Natural killer cell treated with Interleukin-12 subunit alpha and Interleukin-12 subunit beta and Interleukin-15 and Interleukin-18, amount 100 ng/mL, for 72 hours (primary cell): ENCODE measurements at places on chromosomes 3 and 15.
A peak's percentile ranks its signal among the peaks of the same experiment; 100 is the strongest.

DNA sequence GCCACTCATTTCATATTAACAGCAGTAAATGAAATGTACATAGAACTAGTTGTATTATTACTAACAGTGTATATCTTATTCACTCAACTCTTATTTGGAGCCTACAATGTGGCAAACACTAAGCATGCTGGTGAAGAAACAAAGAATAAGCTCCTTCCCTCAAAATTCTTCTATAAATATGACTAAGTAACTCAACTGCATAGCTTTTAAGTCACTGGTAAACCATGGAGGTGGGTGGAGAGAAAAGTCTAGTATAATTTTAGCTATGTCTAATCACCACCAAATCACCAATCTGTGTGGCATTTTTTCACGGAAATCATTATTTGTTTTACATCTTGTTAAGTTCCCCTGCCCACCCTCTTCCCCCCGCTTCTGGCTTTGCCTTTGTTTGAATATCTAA lies 17.5 kb downstream of the COPS2 start:
- peaks cover 25% of the 10 kb centered on the region for H3K4me1 ChIP-seq
- no peak for DNase-seq
- no peak overlapping the region for H3K4me3 ChIP-seq

DNA sequence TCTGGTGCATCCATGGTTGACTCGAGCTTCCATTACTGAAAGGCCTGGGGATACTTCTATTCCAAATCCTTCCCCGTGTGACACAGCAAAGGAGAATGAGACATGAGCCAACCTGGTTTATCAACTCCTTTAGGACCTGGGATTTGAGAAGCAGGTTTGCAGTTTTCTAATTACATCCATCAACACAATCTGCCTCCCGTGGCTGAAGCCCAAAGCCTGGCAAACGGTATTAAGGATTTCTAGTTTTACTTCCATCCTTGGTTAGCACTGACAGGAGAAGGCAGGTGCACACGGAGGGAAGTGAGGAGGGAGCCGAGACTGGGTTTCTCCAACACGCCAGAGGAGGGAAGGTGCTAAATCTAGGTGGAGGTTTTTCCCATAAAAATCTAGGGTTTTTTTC lies 79.0 kb downstream of the MYLK start:
- peaks cover 6% of the 10 kb centered on the region for H3K27me3 ChIP-seq
- no peaks in the 10 kb centered on the region for H3K4me1 ChIP-seq
- no peaks in the 10 kb centered on the region for H3K36me3 ChIP-seq
- H3K27ac ChIP-seq: no peak overlapping the region
- no peak for DNase-seq

- H3K4me1 ChIP-seq: peaks cover 35% of the 10 kb centered on the region
- no peaks in the 10 kb centered on the region for H3K36me3 ChIP-seq
- DNase-seq: no peak
- H3K27ac ChIP-seq: no peak overlapping the region
Measured at GRCh38 chr3:43496740-43497375, 125.0 kb downstream of the ANO10 start.

DNA sequence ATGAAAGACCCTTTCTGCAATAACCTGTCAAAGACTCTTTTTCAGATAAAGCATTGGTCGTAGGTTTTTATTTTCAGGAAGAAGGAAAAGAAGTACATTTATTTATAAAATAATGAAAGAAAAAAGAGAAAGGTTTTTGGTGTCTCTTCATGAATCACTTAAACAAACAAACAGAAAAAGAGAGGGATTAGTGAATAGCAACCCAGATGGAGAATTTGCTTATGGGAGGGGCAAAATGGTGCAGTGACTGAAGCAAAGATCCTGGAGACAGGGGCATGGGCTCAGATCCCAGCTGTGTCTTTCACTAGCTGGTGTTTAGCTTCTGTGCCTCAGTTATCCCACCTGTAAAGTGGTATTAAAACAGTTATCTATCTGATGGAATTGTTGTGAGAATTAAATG lies 78.6 kb upstream of the PFN2 start:
- H3K4me1 ChIP-seq: no peaks in the 10 kb centered on the region
- no peak overlapping the region for H3K4me3 ChIP-seq
- DNase-seq: no peak
- H3K27ac ChIP-seq: no peak overlapping the region
- H3K27me3 ChIP-seq: peaks cover 13% of the 10 kb centered on the region
- no peaks in the 10 kb centered on the region for H3K36me3 ChIP-seq

DNA sequence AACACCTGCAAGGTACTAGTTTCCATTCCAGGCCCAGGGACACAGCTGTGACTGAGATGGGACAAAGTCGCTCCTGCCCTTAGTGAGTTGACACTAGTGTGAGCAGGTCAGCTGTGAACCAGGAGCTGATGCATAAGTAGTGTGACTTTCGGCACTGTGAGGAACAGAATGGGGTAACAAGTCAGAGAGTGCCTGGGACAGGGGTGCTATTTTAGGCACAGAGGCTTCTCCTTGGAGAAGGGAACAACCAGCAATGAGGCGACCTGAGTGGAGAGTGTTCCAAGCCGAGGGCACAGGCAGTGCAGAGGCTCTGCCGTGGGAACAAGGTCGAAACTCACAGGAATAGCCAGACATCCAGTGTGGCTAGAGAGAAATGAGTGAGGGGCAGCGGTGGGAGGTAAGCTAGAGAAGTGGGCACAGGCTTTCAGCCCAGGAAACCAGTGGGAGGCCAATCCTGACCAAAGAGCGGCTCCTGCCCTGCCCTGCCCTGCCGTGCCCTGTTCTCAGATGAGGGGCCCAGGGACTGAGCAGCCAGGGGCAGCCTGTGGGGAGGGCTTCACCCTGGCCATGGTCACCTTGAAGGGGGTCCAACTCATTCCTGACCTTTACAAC lies 14.2 kb downstream of the DNAH1 start:
- no peaks in the 10 kb centered on the region for H3K36me3 ChIP-seq
- H3K27ac ChIP-seq: no peak overlapping the region
- H3K4me3 ChIP-seq: no peak overlapping the region
- no peaks in the 10 kb centered on the region for H3K4me1 ChIP-seq
- H3K27me3 ChIP-seq: no peaks in the 10 kb centered on the region
- no peak for DNase-seq

- H3K4me3 ChIP-seq: peak overlapping the region; percentile 76
- no peaks in the 10 kb centered on the region for H3K27me3 ChIP-seq
- no peak for DNase-seq
- peak overlapping the region; percentile 85 for H3K27ac ChIP-seq
- H3K36me3 ChIP-seq: peaks cover 4% of the 10 kb centered on the region
Measured at GRCh38 chr3:20060974-20061685, 20.9 kb downstream of the KAT2B start.

- no peaks in the 10 kb centered on the region for H3K36me3 ChIP-seq
- no peak overlapping the region for H3K27ac ChIP-seq
- H3K27me3 ChIP-seq: no peaks in the 10 kb centered on the region
- H3K4me3 ChIP-seq: no peak overlapping the region
- no peaks in the 10 kb centered on the region for H3K4me1 ChIP-seq
- DNase-seq: no peak
Measured at GRCh38 chr3:160090653-160091052, 102.0 kb downstream of the IL12A start.
